ENCODE measurements at places on chromosomes 7 and 10. TPM values are rescaled to one million over a fixed set of nuclear protein-coding genes. Genes with fewer than 3 reads are reported as not detected.

GRCh38 chr7:78493401-78493800 is 694.8 kb downstream of the PHTF2 start:
- no peak for DNase-seq

DNA sequence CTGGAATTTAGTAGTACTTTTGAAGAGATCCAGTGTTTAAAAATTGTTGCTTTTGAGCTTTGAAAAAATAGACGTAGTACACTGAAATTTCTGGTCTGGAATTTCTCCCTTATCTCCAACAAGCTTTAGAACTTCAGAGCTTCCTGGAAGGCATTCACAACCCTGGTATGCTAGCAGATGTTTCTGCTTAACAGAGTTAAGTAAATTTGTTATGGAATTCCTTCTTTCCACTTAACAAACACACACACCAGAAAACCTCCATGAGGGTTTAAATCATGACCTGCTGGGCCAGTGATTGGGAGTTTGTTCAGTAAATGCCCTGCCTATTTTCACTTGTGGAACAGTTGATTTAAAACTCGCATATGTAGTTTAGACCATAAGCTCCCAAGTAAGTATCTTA is 13.7 kb downstream of the ASB15 start:
- no peak for DNase-seq

DNA sequence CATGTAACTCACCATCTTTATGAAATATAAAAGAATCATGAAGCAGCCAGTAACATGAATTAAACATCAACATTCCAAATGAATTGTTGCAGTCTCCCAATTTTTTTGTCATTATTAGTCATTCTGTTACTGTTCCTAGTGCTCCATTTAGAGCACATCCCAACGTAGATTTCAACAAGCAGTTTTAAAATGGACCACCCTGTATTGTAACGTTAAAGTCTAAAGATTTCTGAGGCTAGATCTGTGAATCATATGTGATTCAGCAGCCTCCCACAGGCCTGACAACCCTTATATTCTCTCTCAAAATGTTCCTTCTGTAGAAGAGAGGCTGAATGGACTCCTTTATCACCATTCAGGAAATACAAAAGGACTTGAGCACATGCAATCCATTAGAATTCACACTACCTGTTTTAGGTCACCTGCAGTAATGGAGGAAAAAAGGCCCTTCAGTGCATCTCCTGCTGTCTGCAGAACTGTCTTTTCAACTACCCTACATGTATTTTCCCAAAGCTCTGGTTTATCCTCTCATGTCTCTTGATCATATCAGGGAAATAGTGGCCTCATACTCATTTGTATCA is 81.4 kb downstream of the CACNA2D1 start:
- DNase-seq, result peak; percentile 37

DNA sequence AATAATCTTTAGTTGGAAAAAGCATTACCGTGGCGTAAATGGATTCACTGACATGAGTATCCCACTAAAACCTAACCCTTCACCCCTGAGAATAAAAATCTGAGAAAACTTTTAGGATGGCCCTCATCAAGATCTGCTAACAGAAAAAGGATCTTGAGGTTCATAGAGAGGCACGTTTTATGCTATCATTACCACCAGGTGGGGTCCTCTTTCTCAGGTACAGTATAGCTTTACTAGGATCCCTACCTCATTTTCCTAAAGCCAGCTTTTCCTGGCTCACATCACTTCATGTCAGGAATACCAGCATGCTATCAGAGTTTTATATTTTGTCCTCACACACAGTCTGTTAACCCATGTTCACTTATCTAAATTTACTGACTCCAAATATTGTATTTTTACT is 173.7 kb downstream of the POM121L12 start:
- no peak for DNase-seq

Gene GATA3
- total RNA-seq, result 1.4 TPM

DNA sequence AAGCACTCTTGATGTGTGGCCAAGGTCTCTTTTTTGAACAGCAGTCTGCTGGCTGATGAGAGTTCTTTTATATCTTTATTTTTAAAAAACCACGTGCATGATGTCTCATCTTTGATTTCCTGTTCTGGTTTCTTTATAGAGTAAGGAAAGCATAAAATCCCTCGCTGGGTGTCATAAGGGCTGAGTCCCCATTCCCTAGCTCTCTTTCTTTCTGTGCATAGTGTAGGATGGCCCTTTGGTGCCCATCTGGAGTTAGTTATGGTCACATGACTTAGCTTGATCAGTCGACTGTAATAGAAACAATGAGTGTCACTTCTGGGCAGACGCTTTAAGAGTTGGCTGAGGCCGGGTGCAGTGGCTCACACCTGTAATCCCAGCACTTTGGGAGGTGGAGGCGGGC is 38.5 kb downstream of the GHRHR start:
- DNase-seq, result peak; percentile 37

GRCh38 chr10:98569853-98570252 is 123.1 kb upstream of the HPS1 start:
- DNase-seq, result no peak

- no peak for DNase-seq
Measured at GRCh38 chr7:98877692-98878364, 504 bp upstream of the TRRAP start.

DNA sequence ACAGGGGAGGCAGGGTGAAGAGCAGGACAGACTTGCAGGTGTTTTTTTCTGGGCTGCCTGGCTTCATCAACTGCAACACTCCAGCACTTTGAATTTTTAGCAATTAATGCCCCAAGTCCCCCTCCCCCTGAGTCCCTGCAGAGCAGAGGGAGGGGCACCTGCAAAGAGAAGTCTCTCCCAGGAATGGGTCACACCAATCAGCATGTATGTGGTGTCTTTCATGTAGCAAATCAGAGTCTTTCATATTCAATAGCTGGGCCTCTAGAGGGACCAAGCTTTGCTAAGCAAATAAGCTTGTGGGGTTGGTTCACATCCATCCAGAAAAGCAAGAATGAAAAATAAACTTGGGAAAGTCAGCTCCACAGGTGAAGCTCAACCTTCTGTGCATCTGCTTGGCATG is 90.7 kb downstream of the PARP12 start:
- no peak for DNase-seq

- DNase-seq, result peak; percentile 88
Measured at GRCh38 chr7:26620352-26620751, 244.0 kb downstream of the SKAP2 start.

DNA sequence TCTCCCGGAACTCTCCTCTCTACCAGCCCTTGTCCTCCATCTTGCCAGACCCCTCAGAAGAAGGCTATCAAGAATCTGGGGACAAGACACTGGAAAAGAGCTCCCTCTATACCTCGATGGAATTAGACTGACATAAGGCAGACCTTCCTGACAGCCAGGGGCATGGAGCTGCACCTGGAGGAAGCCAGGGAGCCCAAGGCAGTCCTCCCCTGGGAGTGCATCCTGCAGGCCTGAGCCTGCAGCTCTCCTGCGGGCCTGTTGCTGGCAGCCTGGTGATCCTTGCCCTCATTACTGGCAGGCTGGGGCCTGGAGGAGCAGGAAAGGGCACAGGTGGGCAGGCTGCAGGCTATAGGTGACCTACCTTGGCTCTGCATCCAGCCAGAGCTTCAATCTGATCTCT is 323.4 kb downstream of the GRID1 start:
- no peak for DNase-seq

- DNase-seq, result peak; percentile 65
Measured at GRCh38 chr10:67779465-67780203, 58.4 kb downstream of the DNAJC12 start.

DNA sequence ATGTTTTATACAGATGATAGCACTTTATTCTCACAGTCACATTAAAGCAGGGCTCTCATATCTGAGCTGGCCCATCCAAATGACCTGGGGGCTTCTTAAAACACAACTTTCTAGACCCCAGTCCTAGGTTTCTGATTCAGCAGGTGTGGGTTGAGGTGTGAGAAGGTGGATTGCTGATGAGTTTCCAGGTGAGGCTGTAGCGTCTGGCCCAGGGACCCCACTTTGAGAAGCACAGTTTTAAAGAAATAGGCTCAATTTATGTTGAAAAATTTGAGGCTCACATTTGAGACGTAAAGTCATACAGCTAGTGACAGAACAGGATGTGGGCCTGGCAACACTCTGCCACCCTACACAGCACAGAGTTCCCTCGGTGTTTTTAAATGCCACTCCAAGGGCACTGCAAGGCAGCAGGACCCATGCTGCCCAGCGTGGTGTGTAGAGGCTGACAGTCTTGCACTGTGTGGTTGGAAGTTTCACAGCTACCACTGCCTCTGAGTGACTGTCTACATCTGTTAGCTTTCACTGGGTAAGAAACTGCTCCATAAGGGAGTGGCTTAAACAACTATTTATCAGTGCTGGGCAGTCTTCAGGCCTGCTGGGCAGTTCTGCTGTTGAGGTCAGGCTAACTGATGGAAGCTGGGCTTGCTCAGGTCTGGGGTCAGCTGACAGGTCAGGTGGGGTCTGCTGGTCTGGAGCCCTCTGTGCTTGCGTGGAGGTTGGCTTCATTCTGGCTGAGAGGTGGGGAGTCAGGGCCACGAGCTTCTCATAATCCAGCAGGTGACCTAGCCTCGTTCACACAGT is 319.7 kb downstream of the CXCL12 start:
- no peak for DNase-seq

GRCh38 chr7:123966936-123967335 is 41.9 kb downstream of the SPAM1 start:
- DNase-seq, result no peak

GRCh38 chr7:128815289-128815942 is 14.8 kb upstream of the FLNC start:
- DNase-seq, result no peak

- no peak for DNase-seq
Measured at GRCh38 chr10:132326344-132326889, 5.6 kb upstream of the LRRC27 start.

Data from Daoy (cell line).